Endothelial cell of umbilical vein (primary cell): ENCODE measurements at places on chromosomes 7 and 10. TPM values are rescaled to one million over a fixed set of nuclear protein-coding genes. Genes with fewer than 3 reads are reported as not detected.

The FMC1 gene
- 10.7 and 12.8 TPM in 2 replicates for total RNA-seq

The PIP gene
- not detected in 2 replicates for total RNA-seq

The ANXA8L1 gene
- total RNA-seq = not detected in 2 replicates

The MINDY4 gene
- total RNA-seq = 4.7 and 5.2 TPM in 2 replicates

The WDR86 gene
- total RNA-seq = not detected in 2 replicates

The HTR7 gene
- 0.09 and 0.22 TPM in 2 replicates for total RNA-seq

The DENND2A gene
- total RNA-seq = 0.33 TPM in 1 of 2 replicates, not detected in the other

The SRRM3 gene
- 4.8 and 5.4 TPM in 2 replicates for total RNA-seq

The VSIR gene
- total RNA-seq = 4.9 and 5.1 TPM in 2 replicates

GRCh38 chr7:1709900-1710299, 39.8 kb downstream of the ELFN1 start:
- no peak for DNase-seq

GRCh38 chr7:131957338-131958020, 401.1 kb upstream of the PODXL start:
- no peak for DNase-seq

GRCh38 chr7:152544481-152544927, 108.7 kb upstream of the KMT2C start:
- no peak for DNase-seq

DNA sequence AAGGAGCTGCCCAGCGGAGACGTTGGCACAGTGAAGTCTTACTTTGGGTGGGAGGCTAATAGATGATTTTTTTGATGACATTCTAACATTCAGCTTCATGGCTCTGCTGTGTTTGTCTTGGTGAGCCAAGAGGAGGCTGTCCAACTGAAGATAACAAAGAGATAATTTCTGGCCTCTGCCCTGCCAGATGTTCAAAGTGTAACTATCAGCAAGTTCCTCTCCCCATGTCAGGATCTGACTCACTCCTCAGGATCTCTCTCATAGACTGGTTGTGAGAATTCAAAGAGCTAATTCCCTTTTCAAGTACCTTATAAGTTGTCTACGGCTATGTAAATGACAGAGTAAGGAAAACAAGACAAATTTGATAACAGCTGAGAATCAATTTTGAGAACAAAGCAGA, 1340.9 kb downstream of the XPNPEP1 start:
- no peak for DNase-seq

- DNase-seq = no peak
Measured at GRCh38 chr10:76774987-76775603, 862.5 kb downstream of the KCNMA1 start.

- DNase-seq = no peak
Measured at GRCh38 chr7:85065306-85065705, 121.5 kb downstream of the SEMA3D start.

DNA sequence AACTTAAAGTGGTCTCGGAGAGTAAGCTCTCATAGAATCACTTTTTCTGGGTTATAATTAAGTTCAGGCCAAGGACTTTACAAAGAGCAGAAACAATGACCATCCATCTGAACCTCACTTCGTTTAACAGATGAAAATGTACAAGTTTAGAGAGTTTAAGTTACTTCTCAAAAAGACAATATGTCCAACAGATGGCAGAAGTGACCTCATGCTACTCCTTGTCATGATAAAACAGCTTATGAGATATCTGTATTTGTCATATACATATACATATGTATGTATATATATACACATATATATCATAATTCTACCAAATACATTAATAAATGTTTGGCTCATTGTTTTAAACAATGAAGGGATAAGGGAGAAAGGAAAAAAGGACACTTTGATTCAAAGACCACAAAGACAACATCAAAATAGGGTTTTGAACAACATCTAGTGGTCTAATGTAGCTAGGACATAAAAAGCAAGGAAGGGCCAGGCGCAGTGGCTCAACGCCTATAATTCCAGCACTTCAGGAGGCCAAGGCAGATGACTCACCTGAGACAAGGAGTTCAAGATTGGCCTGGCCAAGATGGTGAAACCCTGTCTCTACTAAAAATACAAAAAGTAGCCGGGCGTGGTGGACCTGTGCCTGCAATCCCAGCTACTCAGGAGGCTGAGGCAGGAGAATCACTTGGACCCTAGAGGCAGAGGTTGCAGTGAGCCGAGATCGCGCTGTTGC, 17.8 kb downstream of the NAPEPLD start:
- no peak for DNase-seq

GRCh38 chr7:108468246-108468645, 12.0 kb upstream of the NRCAM start:
- no peak for DNase-seq

GRCh38 chr7:144738708-144739314, 97.0 kb downstream of the TPK1 start:
- peak; percentile 63 for DNase-seq

- no peak for DNase-seq
Measured at GRCh38 chr10:86497621-86498020, 24.0 kb downstream of the WAPL start.

- DNase-seq = no peak
Measured at GRCh38 chr10:67770537-67770936, 67.5 kb downstream of the DNAJC12 start.

GRCh38 chr10:91925022-91925320, 1.4 kb downstream of the BTAF1 start:
- no peak for DNase-seq

- DNase-seq = no peak
Measured at GRCh38 chr7:105647591-105647990, 66.3 kb upstream of the EFCAB10 start.

- peak; percentile 68 for DNase-seq
Measured at GRCh38 chr7:30472081-30472783, 6.4 kb downstream of the NOD1 start.

DNA sequence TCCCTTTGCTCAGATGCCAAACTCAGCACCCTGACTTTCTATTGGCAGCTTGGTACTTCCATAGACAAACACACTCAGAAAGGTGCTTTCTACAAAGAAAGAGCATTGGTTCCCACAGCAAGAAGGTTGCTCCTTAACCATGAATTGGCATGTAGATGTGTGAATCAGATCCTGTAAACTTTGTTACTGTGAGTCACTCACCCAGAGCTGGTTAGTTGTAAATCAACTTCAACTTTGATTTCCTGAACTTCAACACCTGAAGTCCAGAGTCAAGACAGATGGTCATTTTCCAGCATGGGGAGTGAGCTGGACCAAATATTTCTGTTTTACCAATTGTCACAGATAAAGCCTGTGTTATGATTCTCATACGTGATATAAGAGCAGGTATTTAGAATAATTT, 797.2 kb downstream of the TNS3 start:
- peak; percentile 91 for DNase-seq

- no peak for DNase-seq
Measured at GRCh38 chr7:139823959-139824521, 5.0 kb upstream of the TBXAS1 start.

GRCh38 chr7:27213433-27214238, 13.7 kb upstream of the HOXA13 start:
- no peak for DNase-seq

DNA sequence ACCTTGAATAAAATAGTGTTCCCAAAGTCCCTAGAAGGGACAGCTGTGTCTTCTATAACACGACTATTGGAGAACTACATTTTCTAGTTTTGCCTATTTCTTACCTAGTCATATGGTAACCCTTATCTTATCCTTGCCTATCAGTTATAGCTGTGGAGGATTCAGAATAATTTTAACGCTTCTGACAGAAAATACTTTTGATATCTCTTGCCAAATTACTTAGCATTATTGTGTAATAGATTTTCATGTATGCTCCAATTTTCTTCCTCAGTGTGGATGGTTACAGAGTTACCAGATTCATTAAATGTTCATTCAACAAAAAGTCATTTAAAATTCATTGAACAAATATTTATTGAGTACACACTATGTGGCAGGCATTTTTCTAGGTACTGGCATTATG, 34.6 kb upstream of the LSM8 start:
- DNase-seq = no peak

- peak; percentile 84 for DNase-seq
Measured at GRCh38 chr10:3828404-3829155, 43.6 kb upstream of the KLF6 start.

DNA sequence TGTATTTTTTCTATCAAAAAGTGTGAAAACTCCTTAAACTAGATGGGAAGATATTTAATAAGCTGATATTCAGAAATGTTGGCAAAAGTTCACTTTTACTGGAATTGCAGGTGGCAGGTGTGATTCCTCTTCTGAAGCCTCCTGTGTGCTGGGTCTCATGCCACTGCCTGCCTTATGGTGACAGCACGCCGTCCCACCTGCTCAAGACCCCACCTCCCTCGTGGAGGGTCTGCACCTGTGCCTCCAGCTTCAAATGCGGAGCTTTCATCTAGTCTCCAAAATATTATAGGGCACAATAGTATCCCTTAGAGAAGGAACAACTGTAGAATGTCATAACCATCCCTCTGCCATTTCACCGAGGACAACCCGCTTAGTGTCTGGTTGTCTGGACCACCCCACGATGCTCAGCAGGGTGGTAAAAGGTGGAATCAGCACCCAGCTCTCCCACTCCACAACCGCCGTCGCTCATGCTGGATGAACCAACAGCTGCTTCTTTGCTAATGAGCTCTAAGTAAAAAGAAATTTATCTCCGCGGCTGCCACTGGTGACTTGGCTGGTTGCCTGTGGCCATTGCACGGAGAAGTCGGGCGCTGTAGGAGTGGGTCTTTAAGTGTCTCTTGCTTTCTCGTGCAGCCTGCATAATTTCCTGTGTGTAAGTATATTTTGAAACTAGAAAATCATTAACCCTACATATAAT, 119.3 kb upstream of the TCERG1L start:
- DNase-seq = no peak
